ENCODE measurements at places on chromosomes 2 and 18.

GRCh38 chr2:201759567-201759966 lies 21.2 kb downstream of the ALS2 start:
- no peak for DNase-seq

DNA sequence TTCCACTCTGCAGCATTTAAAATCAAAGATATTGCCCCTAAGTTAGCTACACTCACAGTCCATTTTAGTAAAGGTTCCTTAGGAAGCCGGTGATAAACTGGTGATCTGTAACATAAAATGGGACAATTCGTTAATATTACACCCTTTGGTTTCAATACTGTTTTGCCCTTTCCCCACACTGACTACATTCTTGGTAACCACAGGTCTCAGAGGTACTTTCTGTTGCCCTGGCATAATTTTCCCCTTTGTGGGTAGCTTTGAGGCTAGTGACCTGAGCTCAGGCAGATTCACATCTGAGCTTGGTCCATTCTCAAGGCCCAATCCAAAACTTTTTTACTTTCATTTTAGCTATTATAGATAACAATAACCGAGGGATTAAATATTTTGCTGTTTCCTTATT lies 32.9 kb upstream of the CSRNP3 start:
- no peak for DNase-seq

DNA sequence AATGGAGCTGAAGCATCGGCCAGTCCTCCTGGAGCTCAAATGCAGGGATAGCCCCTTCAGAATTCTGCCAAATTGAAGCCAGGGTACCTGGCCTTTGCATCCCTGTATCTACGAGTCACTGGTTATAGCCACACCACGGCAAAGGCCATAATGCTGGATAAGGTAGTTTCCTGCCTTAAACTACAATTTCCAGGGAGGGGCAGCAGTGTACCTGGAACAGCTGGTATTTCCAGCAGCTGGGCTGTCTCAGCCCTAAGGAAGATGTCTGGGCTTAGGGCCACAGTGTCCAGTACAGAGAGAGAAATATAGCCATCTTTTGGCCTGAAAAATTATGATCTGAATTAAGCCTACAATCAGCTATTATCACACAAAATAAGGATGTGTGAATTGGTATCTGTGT lies 180.3 kb downstream of the GCA start:
- DNase-seq: no peak

DNA sequence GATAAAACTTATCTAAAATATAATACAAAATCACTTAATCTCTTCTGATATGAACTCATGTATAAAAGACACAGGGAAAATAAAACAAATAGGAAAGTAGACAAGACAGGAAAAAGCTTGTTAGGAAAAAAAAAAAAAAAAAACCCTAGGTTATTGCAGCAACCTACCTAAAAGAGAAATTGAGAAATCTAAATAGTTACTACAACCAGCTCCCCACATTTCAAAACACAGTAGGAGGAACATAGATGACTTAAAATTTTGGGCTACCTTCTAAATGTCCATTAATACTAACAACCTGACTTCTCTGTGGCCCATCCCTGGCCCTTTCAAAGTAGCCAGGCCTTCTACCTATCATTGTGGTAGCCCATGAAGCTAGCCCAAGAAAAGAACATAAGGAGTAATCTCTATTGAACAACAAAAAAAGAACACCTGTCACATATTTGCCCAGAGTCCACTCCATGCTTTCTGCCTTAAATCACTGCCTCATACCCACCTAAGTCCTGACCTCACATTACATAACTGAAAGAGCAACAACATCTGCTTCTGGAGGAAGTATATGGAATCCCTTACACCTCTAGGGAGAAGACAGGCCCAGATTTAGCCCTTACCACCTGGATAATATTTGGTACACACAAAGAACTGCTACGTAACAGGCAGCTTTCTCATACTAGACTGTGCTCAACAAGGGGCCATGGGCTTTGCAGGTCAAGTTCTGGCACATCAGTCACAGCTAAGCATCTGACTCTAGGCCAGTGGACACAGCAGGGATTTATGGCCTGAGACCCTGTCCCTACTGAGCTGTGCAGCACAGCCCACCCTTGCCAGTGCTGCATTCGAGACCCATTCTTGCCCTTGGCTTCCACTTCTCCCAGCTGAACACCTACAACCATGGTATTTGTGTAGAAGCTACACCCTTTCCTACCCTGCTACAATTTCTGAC lies 8.5 kb downstream of the SUCLG1 start:
- no peak for DNase-seq

DNA sequence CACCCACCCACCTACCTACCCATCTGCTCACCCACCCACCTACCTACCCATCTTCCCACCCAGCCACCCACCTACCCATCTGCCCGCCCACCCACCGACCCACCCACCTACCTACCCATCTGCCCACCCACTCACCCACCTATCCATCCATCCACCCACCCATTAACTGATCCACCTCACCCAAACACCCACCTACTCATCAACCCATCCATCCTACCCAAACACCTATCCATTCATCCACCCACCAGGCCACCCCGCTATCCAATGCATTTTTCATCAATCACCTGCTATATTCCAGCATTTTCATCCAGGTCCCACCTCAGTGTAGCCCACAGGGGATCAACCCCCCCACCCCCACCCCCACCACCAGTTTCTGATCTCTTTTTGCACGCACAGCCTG lies 121.8 kb downstream of the GLI2 start:
- no peak for DNase-seq

GRCh38 chr2:163984986-163985385 lies 249.2 kb upstream of the FIGN start:
- no peak for DNase-seq

DNA sequence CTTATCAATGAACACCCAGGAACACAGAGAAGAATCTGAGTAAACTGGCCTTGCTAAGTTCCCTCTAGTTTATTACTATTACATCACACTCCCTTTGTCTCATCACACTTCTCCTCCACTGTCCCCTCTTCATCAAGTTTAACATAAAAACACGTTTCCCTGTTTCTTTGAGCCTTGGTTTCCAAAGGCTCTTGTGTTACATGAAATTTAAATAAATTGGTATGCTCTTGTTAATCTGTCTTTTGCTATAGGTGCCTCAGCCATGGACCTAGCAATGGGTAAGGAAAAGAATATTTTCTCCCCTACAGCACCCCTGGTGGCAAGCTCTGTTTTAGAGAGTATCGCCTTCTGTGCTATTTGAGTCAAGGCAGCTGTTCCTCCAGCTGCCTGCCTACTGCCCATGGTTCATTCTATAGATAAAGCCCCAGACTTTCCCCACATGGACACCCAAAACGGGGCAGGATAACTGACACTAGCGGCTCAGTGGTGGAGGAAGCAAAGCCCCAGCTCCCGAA lies 31.8 kb downstream of the TGIF1 start:
- no peak for DNase-seq

- no peak for DNase-seq
Observed at GRCh38 chr2:219516888-219517287, 2.6 kb downstream of the ASIC4 start.

DNA sequence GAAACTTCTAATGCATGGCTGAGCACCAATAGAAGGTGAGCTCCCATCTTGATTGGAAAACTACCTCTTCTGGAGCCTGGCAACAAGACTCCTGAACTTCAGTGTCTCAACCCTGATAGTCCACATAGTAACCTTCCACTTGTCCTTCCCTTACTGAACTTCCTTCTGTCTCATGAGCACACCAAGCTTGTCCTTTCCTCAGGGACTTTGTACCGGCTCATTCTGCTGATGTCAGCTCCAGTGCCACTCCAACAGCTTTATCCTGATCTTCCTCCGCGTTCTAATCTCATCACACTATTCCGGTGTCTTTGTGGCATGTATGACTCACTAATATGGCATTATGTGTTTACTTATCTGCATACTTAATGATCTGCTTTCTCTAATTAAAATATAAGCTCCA lies 862.0 kb upstream of the ID2 start:
- DNase-seq: no peak

DNA sequence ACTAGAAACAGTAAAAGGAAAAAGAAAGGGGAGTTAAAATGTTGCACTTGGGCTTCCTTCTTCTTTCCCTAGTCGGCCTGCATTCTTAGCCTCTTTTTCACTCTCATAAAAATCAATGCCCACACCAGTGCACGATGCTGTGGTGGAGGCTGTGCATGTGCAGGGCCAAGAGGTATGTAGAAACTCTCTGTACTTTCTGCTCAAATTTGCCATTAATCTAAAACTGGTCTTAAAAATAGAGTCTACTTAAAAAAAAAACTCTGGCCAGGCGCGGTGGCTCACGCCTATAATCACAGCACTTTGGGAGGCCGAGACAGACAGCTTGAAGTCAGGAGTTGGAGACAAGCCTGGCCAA lies 11.1 kb downstream of the TRAPPC8 start:
- DNase-seq: no peak

DNA sequence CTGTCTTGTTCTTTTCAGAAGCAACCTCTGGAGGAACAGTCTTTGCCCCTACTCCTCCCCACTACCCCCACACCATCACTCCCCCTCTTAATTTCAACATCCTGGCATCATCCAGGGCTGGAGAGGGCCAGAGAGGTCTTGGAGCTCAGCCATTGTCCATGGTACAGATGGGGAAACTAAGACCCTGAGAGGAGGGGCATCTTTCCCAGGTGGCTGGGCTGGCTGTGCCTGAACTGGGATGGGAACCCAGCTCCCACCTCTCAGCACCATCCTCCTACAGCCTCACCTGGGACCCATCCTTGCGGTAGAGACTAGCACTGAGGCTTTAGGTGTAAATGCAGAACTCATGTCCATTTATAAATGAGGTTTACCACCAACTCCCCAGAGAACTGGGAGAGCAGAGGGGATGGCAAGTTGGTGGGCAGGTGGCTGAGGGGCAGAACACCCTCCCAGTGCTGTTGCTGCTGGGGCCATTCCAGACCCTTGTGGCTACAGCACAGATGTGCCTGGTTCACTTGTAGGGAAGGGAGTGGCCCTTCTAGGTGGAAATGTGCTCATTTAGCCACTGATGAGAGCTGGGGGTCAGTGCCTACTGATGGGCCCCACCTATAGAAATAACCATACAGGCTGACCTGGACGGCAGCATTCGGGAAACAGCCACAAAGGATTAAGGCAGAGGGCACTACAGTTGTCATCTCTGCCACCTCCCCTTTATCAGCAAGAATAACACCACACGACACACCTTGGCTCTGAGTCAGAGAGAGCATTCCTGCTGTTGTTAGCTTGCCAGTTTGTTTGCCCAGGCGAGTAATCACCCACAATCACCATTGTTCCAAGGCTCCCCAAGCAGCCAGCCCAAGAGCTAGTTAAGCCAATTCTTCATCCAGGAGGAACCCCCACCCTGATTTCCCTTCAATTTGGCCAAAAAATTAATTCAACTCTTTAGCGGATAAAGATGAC lies 2.1 kb downstream of the MLPH start:
- DNase-seq: no peak

- DNase-seq: no peak
Observed at GRCh38 chr18:68568364-68569155, 146.3 kb downstream of the TMX3 start.

DNA sequence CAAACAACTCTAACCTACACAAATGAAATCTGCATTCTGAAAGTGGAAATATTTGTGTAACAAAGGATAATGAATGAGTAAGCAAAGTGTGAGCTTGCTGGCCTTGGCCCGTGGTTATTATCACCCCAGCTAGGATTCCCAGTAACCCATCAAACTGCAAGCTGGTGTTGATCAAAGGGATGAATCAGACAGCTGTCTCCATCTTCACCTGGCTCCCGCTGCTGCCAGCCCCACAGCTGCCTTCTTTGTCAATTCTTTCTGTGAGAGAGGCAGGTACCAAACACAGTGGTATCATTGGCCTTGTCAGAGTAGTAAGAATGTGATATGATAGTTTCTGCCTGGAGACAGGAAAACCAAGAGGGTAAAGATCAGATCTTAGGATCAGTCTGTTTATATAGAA lies 25.2 kb upstream of the RGPD4 start:
- DNase-seq: no peak

GRCh38 chr2:150619607-150620330 lies 132.3 kb upstream of the RND3 start:
- DNase-seq: no peak
